ENCODE measurements at places on chromosomes 16 and 17.

DNA sequence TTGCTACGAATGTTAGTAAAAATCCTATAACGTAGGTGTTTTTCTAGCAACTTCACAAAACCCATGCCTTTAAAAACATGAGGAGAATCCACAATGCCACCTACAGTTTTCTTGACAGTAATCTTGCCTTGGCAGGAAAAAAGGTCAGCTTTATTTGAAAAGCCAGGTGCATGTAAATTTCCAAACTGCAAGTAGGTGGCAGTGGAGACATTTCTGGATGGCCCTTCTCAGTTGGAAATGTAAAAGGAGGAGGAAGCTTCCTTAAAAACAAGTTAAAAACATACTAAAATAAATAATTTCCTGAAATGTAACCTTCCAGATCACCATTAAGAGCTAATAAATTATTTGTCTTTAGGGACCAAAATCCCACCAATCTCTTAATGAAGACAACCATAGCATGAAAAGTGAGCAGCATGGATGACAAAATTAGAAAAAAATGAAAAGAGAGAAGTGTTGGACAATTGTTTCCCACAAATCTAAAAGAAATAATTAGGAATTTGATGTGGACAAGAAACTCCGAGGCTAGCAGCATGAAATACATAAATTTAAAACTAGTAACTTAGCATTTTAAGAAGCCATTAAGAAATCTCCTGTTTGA, 152.2 kb downstream of the SNX11 start:
- DNase-seq: peak; percentile 57

DNA sequence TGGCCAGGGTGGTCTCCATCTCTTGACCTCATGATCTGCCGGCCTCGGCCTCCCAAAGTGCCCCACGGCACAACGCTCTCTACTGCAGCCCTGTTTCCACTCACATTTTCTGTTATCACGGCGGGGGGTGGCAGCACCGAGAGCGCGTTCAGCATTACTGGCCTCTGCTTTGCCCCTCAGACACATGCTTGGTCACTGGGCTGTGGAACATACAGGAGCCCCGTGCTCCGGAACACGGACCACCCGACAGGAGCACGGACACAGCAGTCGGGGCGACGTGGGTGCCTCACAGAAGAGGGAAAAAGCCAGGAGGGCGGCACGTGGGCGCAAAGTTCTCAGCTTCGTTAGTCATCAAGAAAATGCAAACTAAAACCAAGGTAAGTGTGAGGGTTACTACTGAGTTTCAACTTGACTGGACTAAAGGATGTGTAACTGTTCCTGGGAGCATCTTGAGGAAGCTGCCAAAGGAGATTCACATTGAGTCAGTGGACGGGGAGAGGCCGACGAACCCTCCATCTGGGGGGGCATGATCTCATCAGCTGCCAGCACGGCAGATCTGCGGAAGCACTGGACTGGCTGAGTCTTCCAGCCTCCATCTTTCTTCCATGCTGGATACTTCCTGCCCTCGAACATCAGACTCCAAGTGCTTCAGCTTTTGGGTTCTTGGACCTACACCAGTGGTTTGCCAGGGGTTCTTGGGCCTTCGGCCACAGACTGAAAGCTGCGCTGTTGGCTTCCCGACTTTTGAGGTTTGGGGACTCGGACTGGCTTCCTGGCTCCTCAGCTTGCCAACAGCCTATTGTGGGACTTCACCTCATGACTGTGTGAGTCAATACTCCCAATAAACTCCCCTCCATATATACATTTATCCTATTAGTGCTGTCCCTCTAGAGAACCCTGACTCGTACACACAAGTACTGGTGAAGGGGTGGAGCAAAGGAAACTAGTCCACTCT, 106.8 kb downstream of the ZNF778 start:
- DNase-seq: peak; percentile 96

GRCh38 chr16:8828541-8829165, 31.0 kb downstream of the PMM2 start:
- no peak for DNase-seq

- no peak for DNase-seq
Measured at GRCh38 chr16:85257483-85257882, 145.2 kb upstream of the CIBAR2 start.

- DNase-seq: no peak
Measured at GRCh38 chr16:50626868-50627267, 54.2 kb downstream of the SNX20 start.

- no peak for DNase-seq
Measured at GRCh38 chr17:15091825-15092224, 173.3 kb downstream of the PMP22 start.

DNA sequence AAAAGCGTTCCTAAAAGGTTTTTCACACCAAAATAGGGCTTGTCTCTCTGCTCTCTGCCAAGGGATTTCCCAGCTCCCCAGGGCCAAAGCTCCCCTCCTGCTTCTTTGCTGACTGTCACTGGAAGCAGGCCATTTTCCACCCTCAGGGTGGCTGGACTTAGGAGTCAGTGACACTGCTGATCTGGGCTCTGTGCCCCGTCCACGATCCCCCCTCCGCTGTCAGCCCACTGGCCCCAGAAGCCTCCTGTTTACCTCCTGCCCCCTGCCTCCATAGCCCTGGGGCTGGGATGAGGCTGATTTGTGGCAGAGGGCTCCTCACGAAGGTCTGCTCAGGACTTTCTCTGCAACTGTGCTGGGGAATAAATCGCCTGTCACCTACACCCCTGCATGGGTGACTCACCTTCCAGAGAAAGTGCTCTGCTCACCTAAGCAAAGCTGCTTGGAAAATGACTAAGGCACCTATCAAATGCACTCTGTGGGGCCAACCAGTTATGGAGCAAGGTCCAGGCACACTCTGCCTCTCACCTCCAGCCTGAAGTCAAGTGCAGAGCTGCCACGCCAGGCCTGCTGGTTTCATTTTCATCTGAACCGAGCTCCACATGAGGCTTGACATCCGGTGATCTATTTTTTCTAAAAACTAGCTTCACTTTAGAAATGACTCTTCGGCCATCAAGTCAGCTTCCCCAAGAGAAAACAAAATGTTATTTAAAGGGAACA, 4.9 kb downstream of the MAP3K14 start:
- no peak for DNase-seq

GRCh38 chr17:1315409-1315808, 35.9 kb downstream of the TRARG1 start:
- DNase-seq: no peak

GRCh38 chr16:11655655-11656054, 12.6 kb upstream of the SNN start:
- no peak for DNase-seq

DNA sequence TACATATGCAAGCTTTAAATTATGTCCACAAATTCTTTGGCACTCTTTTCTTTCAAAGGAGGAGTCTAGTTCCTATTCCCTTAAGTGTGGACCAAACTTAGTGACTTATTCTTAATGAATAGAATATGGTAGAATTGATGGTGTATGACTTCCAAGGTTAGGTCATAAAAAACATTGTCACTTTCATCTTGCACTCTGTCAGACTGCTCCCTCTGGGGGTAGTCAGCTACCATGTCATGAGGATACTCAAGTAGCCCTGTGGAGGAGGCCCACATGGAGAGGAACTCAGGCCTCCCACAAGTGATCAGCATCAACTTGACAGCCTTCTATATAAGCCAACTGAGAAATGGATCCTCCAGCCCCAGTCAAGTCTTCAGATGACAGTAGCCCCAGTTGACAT, 58.0 kb upstream of the SCNN1B start:
- DNase-seq: no peak

GRCh38 chr17:8405499-8406016, 7.9 kb upstream of the RNF222 start:
- DNase-seq: no peak

GRCh38 chr16:80974649-80975376, 31.9 kb downstream of the CMC2 start:
- DNase-seq: no peak

- DNase-seq: peak; percentile 48
Measured at GRCh38 chr16:78648517-78648916, 549.1 kb downstream of the WWOX start.

GRCh38 chr17:43906951-43907424, 348 bp downstream of the MPP2 start:
- DNase-seq: no peak

GRCh38 chr16:84065536-84066132, 23.0 kb upstream of the SLC38A8 start:
- peak; percentile 74 for DNase-seq

DNA sequence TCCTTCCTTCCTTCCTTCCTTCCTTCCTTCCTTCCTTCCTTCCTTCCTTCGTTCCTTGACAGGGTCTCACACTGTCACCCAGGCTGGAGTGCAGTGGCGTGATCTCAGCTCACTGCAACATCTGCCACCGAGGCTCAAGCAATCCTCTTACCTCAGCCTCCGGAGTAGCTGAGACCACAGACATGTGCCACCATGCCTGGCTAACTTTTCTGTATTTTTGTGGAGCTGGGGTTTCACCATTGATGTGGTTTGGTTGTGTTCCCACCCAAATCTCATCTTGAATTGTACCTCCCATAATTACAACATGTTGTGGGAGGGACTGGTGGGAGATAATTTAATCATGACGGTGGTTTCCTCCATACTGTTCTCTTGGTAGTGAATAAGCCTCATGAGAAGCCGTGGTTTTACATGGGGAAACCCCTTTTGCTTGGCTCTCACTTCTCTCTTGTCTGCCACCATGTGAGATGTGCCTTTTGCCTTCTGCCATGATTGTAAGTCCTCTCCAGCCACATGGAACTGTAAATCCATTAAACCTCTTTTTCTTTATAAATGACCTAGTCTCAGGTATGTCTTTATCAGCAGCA, 90.3 kb upstream of the MPHOSPH6 start:
- no peak for DNase-seq

DNA sequence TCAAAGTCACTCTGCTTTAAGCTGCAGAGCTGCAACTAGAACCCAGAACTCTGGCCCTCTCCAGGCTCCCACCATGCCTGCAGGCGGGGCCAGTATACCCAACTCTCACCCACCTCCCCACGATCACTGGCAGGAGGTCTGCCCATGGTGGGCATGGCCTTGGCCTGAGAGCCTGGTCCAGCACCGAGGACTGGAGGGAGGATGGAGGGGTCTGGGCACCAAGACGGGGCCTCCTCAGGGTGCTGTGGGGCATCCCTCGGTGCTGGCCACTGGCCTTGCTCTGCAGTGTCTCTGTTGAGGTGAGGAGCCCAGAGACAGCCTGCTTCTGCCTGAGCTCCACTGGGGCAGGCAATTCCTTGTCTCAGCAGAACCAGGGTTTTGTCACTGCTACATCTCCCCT, 1.5 kb upstream of the KRT16 start:
- no peak for DNase-seq

DNA sequence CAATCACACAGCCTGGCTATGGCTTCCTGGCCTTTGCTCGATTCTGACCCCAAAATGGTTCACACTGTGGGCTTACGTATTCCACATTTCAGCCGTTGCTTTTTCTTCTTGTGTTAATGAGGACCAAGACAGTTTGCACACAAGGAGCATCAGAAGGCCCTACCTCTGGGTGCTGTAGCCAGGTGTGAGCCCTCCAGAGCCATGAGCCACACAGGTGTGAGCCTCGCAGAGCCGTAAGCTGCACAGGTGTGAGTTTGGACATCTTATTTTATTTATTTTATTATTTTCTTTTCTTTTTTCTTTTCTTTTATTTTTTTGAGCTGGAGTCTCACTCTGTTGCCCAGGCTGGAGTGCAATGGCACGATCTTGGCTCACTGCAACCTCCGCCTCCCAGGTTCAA, 70.6 kb downstream of the LMF1 start:
- DNase-seq: no peak

DNA sequence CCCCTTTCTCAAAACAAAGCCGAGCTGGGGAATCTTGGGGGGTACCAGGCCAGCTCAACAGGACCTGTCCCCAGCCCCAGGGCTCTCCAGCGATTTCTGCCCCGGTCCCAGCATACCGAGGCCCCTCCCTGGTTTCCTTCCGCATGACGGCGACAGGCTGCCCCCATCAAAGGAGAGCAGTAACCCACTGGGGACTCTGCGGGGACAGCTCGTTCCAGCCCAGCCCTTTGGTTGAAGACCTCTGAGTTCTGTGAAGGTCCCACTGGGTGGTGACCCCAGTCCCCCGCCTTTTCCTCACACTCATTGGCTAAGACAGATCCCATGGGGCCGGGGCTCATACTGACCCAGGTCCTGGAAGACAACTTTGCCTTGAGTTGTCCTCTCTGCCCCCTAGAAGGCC, 4.1 kb downstream of the SMTNL2 start:
- DNase-seq: no peak

- DNase-seq: no peak
Measured at GRCh38 chr17:35775039-35775438, 14.4 kb downstream of the C17orf50 start.

- DNase-seq: no peak
Measured at GRCh38 chr16:88049561-88050545, 98.6 kb downstream of the BANP start.

- DNase-seq: no peak
Measured at GRCh38 chr16:87834668-87835473, 34.4 kb downstream of the SLC7A5 start.

GRCh38 chr17:74742978-74743545, 5.4 kb upstream of the NHERF1 start:
- DNase-seq: no peak

GRCh38 chr16:70478912-70479341, 24.5 kb downstream of the FCSK start:
- peak; percentile 57 for DNase-seq

DNA sequence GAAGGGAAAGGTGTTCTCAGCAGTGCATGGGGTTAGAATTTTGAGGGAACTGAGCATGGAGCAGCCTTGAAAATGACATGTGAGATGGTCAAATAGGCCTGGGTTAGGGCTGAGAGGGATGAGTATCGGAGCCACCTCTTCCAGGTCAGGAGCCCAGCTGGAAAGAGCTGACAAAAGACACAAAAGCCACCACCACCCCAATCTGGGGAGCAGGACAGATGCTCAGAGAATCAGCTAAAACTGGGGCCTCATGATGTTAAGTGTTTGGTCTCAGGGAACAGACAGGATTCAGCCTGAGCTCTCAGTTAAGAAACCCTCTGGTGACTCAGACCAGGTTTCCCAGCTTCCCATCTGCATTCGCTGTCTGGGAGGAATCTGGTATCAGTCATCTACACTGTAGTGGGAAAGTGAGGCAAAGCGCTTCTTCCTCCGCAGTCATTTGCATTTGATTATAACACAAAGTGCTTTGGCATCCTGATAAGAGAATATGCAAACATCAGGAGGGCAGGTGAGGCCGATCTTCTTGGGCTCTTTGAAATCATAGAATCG, 2.6 kb downstream of the WNT9B start:
- DNase-seq: no peak

DNA sequence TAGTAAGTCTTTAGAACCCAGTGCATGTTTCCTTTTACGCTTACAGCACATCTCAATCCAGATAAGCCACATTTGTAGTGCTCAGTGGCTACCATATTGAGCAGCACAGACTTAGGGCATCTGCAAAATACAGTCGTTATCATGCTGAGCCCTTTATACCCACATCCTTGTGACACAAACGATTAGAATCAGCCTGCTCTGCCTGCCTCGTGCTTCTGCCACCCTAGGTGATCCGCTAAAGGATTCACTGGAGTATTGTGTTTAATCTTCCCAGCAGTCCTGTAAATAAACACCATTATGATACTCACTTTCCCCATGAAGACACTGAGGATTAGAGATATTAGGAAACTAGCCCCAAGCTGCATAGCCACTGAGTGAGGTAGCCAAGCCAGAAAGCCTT, 51.3 kb upstream of the FA2H start:
- no peak for DNase-seq

Data from cardiac fibroblast (primary cell).